ENCODE measurements at places on chromosomes 16 and 17.

DNA sequence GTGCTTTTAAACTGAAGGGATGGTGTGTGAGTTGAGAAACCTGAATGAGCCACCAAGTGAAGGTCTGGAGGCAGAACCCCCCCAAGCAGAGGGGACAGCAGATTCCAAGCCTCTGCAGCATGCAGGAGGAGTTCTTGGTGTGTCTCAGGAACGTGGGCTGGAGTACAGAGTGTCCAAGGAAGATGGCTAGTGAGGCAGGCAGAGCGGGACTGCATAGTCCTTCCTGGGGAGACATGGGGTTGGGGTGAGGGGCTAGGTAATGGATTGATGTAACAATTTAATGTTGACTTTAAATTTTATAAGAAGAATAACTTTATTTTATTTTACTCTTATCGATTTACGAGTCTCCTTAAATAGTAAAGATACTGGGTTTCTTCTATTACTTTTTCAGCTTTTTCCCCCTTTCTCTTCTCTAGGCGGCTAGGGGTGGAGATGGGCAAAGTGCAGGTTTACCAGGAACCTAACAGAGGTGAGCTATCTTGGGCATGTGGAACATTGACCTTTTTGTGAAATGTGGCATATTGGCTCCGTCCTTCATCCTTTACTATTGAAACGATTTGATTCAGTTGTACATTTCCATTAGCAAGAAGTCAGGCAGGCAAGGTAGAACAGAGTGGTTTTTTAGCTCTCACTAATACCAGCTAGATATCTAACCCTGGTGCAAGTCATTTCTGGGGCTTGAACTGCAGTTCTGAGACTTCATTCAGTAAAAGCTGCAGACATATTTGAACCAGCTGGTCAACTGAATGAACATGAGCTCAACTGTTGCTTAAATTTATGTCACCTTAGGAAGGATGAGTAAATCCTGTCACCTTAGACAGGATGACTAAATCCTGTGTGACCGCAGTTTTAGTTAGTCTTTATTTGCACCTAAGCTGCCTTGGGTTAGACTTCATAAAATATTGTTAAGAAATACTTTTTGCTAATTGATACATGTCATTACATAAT is 9.2 kb downstream of the PRPSAP2 start:
- DNase-seq = no peak

- no peak for DNase-seq
Observed at GRCh38 chr16:78745108-78746019, 645.9 kb downstream of the WWOX start.

GRCh38 chr17:65876985-65877384 is 314.9 kb downstream of the CEP112 start:
- no peak for DNase-seq

- no peak for DNase-seq
Observed at GRCh38 chr17:72296456-72296855, 175.6 kb downstream of the SOX9 start.

- no peak for DNase-seq
Observed at GRCh38 chr17:18323007-18323406, 7.9 kb downstream of the SMCR8 start.

DNA sequence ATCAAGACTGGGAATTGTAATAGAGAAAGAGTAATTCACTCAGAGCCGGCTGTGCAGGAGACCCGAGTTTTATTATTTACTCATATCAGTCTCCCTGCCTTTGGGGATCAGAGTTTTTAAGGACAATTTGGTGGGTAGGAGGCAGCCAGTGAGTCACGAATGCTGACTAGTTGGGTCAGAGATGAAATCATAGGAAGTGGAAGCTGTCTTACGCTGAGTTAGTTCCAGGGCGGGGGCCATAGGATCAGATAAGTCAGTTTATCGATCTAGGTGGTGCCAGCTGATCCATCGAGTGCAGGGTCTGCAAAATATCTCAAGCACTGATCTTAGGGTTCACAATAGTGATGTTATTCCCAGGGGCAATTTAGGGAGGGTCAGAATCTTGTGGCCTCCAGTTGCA is 20.2 kb upstream of the GUCY2D start:
- no peak for DNase-seq

DNA sequence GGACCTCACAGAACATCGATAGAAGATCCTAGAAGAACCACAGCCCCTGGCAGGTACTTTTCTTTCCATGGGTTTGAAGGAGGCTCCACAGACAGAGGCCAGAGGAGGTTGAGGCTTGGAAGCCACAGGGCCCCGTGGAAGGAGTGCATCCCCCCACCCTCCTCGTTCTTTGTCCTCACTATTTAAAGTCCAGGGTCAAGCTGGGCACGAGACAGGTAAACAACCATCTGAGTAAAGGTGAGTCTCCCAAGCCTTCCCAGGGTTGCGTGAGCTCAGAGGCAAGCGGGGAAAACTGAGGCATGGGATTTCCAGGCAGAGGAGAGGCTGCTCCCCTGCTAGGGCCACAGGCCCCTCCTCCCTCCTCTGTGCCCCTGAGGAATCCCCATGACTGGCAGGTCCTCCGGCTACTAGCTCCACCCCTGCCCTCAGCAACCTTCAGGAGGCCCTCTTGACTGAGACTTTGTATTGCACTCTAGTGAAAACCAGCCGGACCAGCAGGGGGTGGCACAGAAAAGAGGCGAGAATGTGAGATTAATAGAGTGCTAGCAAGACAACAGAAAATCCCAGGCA is 927 bp upstream of the SULT1A2 start:
- DNase-seq = no peak

DNA sequence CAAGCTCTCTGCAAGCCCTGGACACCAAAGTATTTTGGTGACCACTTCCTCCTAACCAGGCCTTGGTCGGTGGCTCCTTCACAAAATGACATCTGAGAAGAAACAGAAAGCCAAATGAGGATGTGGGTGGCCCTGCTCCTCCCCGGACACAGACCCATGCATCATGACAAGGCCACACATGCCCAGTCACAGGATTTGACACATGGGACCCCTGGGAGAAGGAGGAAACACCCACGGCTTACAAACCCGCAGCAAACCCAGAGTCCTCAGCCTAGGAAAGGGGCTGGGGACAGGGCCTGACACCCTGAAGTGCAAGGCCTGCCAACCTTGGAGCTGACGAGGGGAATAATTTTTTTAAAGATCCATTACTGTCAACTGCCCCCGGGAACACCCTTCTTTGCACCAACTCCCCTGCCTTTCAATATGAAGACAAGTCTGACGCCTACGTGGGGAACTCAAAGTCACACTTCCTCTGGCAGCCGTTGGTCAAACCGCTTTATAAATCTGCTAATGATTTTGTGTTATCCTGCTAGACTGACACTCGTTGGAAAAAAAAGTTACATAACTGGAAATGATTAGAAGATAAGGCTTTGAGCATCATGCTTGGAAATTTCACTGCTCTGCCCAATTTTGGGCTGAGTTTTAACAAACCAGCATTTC is 41.3 kb downstream of the GAS7 start:
- DNase-seq = no peak

GRCh38 chr17:78219396-78220150 is 5.5 kb downstream of the BIRC5 start:
- no peak for DNase-seq

GRCh38 chr17:65058146-65058545 is 1.6 kb upstream of the GNA13 start:
- DNase-seq = no peak

- DNase-seq = peak; percentile 20
Observed at GRCh38 chr17:77235370-77235941, 94.7 kb downstream of the SEC14L1 start.

DNA sequence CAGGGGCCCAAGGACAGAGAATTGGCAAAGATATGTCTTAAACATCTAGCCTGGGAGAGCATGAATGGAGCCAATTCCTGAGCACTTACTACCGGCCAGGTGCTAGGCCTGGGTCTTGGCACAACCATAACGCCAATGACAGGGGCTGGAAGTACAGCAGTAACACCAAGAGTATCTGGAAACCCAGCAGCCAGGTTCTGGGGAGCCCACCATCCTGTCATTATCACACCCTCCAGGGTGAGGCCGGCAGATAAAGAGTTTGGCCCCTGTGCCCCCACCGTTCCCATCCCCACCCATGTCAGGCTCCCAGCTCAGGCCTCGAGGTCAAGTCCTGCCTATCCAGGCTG is 508 bp upstream of the TMC8 start:
- no peak for DNase-seq

DNA sequence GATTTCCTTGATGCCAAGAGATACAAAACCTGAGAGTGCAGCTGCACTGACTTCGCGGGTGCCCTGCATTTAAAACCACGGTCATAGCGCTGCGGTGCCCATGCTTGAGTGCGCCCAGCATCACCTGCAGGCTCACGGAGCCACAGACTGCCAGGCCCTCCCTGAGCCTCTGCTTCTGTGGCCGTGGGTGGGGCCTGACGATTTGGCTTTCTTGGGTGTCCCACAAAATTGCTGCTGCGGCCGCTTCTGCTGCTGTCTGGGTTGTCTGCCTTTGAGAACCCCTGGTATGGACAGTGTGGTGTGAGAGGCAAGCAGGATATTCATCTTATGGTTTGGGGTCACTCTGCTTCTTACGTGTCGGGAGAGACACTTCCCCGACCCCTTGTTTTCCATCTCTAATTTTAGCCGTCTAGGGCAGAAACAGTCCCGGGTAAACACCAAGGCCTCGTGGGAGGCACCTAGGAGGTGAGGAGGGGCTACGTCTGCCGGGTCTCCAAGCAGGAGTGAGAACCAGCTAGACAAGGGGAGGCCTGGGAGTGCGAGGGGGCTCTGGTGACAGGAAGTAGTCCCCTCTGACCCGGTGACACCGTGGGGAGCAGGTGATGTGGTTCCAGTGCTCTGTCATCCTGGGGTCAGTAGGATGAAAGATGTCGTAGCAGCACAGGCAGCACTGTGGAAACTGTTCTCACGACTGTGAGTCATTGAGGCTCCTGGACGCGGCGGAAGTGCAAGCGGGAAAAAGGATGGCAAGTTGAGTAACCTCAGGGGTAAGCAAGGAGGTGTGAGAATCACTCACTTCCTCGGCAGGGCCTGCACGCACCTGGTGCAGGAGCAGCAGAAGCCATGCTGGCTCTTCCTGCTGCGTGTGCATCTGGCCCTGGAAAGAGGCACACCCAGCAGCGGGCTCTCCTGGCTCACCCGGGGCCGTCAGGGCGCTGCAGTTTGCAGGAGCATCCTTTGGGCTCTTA is 176.3 kb downstream of the RPTOR start:
- peak; percentile 52 for DNase-seq

- no peak for DNase-seq
Observed at GRCh38 chr16:12201866-12202265, 225.3 kb downstream of the SNX29 start.

All from stimulated activated CD4-positive, alpha-beta T cell treated with anti-CD3 and anti-CD28 coated beads, Interleukin-12 subunit alpha, Interleukin-12 subunit beta, amount 100 ng/mL, for 48 hours (primary cell).